ENCODE measurements at places on chromosomes 7 and 10.

- DNase-seq: no peak
These were observed 103.7 kb downstream of the LCOR start for GRCh38 chr10:96935810-96936209.

DNA sequence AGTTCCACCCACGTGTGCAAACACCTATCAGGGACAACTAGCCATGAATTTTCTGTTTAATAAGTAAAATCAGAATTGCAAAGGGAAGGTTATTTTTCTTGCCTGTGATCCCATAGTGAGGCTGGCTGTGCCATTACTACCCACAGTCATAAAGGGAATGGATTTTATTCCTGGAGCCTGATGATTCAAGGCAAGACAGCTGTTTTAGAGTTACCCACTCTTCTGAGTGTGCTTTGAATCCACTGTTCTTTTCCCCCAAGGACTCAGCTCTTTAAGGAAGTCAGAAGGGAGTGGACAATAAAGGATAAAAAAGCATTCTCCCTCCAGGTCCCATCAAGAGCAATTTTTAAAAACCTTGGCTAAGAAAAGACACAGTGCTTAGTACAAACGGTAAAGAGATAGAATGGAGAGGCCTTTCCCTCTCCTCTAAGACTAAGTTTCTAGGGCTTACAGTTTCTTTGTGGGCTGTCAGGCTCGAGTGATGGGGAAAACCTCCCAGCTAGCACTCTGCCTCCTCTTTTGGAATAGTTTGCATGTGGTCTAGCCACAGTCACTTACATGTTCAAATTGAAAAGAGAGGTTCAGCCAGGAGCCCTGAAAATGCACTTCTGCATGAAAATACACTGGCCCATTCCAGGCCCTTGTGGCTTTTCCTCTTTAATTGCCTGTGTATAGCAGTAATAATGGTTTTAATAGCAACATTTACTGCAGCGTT, 5.1 kb upstream of the LRRC4 start:
- DNase-seq: no peak

DNA sequence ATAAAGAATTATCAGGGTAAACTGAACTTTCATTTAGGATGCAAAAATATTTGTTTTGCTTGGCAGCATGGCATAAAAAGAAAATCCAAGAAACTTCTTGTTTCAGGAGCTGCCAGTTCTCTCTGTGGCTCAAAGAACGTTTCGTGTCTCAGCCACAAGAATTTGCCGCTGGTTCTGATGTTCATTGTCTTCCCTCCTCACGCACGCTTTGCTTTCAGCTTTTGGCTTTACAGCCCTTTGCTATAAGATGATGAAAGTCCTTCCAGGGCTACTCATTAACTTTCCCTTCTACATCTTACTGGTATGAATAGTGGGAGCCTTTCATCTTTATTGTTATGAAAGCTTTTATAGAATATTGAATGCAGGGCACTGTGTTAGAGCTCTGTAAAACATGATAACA, 124.7 kb downstream of the BICC1 start:
- DNase-seq: no peak

GRCh38 chr10:78817361-78817760, 251.4 kb upstream of the ZMIZ1 start:
- no peak for DNase-seq

- DNase-seq: peak; percentile 60
These were observed 1.7 kb downstream of the CACNA2D1 start for GRCh38 chr7:82441669-82442478.

DNA sequence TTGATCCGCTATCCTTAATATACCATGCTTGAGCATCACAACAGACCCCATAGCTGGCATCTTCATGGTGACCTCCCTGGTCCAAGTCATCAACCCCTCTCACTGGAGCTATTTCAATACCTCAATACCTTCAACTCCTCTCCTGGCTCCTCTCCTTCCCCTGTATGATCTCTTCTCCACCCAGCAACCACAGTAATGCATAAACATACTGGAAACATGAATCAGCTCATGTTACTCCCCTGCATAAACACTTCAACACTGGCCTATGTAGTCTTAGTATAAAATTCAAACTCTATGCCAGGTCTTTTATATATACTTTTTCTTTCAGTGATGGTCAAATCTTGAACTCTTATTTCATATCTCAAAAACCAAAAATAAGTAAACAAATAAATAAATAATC, 31.8 kb upstream of the TMEM273 start:
- no peak for DNase-seq

DNA sequence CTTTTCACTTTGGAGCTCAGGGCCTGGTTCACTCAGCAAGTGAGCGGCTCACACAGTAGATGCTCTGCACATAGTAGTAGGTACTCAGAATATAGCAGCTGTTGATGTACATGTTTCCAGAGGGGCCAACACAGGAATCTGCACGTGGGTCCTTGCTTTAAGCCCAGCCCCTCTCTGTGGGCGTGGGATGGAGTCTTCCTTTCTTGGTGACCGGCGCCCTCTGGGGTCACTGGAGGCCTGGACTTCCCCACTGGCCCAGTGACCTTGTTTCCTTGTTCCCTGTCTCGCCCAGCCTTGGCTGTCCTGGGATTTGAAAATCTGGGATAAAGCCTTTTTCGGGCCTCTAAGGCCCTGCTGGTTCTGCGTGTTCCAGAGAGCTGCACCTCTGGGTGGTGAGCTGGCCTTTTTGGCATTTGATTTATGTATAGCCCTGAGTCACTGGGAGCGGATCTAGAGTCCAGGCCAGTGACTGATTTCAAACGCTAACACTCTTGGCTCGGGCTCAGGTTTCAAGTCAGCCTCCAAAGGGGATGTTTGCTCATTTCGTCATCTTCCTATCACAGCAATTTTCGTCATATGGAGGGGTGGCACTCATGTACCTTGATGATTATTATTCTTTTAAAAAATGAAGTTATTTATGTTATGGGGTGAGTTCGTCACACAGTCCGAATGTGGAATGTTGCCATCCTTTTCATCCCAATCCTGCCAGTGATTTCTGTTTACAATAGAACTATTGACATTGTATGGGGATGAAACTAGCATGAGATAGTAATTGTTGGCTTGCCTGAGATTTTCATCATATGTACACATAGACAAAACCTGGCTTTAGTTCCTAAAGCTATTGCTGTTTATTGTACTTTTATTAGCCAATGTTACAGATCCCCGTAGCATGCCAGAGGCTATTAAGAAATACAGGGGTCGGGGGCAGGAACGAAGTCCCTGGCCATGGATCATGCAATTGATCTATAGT, 65.5 kb downstream of the CUX1 start:
- peak; percentile 62 for DNase-seq

GRCh38 chr10:78944723-78945312, 123.9 kb upstream of the ZMIZ1 start:
- no peak for DNase-seq

- DNase-seq: no peak
These were observed 35.4 kb downstream of the MALSU1 start for GRCh38 chr7:23334482-23335056.

- DNase-seq: no peak
These were observed 185.8 kb downstream of the SNX10 start for GRCh38 chr7:26477381-26477990.

All from NCI-H2171 treated with DMSO at 0.1 percent for 48 hours (cell line).